ENCODE measurements at places on chromosomes 7 and 10. TPM values are rescaled to one million over a fixed set of nuclear protein-coding genes. Genes with fewer than 3 reads are reported as not detected.

DNA sequence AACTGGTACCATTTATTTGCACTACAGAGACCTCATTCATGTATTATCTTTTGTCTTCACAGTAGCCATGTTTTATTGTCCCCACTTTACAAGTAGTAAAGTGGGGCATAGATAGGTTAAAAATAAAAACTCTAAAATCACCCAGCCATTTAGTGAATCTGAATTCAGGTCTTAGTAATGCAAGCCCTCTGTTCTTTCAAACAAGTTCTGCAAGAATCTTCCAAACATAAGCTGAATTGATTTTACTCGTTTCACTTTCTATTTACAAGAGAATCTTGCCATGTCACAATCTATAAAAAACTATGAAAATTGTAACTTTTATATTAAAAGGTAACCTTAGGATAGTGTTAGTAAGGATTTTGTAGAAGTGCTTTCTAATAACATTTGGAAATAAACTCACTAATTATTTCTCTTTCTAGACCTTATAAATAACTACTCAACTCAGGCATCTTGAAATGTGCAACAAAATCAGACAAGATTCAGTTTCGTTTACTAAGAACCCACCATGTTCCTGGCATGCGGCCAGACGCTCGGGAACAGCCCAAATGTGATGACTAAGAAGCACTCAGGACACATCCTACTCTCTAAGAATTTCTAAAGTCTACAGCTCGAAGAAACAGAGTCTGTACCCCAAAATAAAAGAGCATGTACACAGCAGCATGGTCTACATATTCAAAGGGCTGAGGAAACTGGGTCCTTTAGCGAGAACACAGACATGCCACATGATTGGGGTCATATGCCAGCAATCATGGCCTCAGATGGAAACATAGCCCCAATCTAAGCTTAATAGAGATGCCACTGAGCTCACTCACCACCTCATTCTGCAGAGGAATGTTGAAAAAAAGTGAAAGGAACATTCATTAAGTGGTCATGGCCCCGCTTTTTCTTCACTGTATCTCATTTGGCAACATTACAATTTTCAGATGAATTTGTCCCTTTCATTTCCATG is 167.6 kb downstream of the AMPH start:
- H3K4me3 ChIP-seq, result no peak overlapping the region
- H3K27ac ChIP-seq, result no peak overlapping the region
- H3K27me3 ChIP-seq, result no peaks in the 10 kb centered on the region
- no peaks in the 10 kb centered on the region for H3K4me1 ChIP-seq

The CTAGE8 gene
- not detected for total RNA-seq

DNA sequence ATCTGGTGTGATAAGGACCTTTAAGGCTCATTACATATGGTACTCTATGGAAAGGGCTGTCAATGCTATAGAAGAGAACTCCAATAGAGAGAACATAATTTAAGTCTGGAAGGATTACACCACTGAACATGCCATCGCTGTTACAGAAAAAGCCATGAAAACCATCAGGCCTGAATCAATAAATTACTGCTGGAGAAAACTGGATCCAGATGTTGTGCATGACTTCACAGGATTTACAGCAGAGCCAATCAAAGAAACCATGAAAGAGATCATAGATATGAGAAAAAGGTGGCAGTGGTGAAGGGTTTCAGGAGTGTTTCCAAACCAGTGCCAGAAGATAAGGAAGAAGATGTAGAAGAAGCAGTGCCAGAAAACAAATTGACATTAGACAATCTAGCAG is 18.9 kb upstream of the GPR22 start:
- H3K27ac ChIP-seq, result no peak overlapping the region
- no peaks in the 10 kb centered on the region for H3K36me3 ChIP-seq
- no peaks in the 10 kb centered on the region for H3K27me3 ChIP-seq
- H3K4me1 ChIP-seq, result no peaks in the 10 kb centered on the region
- no peak overlapping the region for H3K4me3 ChIP-seq
- DNase-seq, result no peak

GRCh38 chr7:4720225-4720624 is 38.1 kb downstream of the FOXK1 start:
- peaks cover 6% of the 10 kb centered on the region for H3K4me1 ChIP-seq
- peaks cover 9% of the 10 kb centered on the region for H3K36me3 ChIP-seq
- no peak for DNase-seq
- H3K27me3 ChIP-seq, result no peaks in the 10 kb centered on the region

The SPAG6 gene
- not detected for total RNA-seq

- DNase-seq, result peak; percentile 32
- H3K27me3 ChIP-seq, result no peaks in the 10 kb centered on the region
- peaks cover 9% of the 10 kb centered on the region for H3K4me1 ChIP-seq
- H3K4me3 ChIP-seq, result no peak overlapping the region
Observed at GRCh38 chr10:79375321-79376077, 28.2 kb downstream of the PPIF start.

The TMEM248 gene
- total RNA-seq, result 42.4 TPM
